Stimulated activated CD8-positive, alpha-beta memory T cell treated with anti-CD3 and anti-CD28 coated beads, Interleukin-2, amount 100 ng/mL, for 1 hour (primary cell): ENCODE measurements at places on chromosomes 3 and 15.

DNA sequence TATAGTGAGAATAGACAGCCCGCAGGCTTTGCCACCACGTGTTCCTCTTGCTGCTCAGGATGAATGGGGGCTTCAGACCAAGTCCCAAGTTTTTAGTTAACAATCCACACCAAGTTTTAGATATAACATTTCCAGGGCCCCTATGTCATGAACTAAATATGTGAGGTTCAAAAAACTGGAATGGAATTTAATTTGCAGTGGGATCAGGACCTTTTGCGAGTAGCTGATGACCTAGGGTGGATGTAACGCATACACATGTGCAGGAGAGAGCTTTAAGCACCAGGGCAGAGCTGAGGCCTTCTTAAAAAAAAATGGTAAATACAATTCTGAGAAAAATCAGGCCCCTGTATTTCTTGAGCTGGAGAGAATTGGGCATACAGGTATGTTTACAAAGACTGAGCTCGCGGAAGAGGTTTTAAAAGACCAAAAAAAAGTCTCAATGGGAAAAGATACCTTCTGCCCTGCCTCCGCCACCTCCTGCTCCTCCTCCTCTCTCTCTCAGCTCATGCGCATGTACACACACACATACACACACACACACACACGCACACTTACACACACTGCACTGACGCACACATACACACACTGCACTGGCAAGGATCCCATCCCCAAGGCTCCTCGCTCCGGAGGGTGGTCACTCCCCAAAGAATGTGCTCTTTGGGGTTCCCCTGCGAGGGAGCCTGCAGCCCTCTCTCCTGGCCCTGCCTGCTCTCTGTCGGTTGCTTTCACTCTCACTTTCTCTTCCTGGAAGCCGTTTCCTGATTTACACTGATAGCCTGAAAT is 48.2 kb upstream of the IGF1R start:
- DNase-seq = no peak

- peak; percentile 75 for DNase-seq
Observed at GRCh38 chr3:69084326-69085167, at the start of gene ARL6IP5. Gene ARL6IP5, plus strand, starts transcription at chr3:69084937. Its CDS starts 111 bp downstream, at chr3:69085048.

GRCh38 chr3:89419647-89420241 is 312.3 kb downstream of the EPHA3 start:
- no peak for DNase-seq

GRCh38 chr15:73809728-73810501 is 56.8 kb upstream of the INSYN1 start:
- no peak for DNase-seq
